ENCODE measurements at places on chromosomes 4 and X. TPM values are rescaled to one million over a fixed set of nuclear protein-coding genes. Genes with fewer than 3 reads are reported as not detected.
A peak's percentile ranks its signal among the peaks of the same experiment; 100 is the strongest.

GRCh38 chr4:163707873-163708272, 213.4 kb downstream of the TMA16 start:
- DNase-seq, result no peak

Gene FLNA
- total RNA-seq, result 335 TPM

GRCh38 chr4:14223461-14223860, 595.9 kb upstream of the BOD1L1 start:
- no peak for DNase-seq

GRCh38 chr4:12697970-12698369, 786.2 kb downstream of the RAB28 start:
- no peak for DNase-seq

- DNase-seq, result no peak
Measured at GRCh38 chrX:123138473-123138872, 45.6 kb upstream of the GRIA3 start.

DNA sequence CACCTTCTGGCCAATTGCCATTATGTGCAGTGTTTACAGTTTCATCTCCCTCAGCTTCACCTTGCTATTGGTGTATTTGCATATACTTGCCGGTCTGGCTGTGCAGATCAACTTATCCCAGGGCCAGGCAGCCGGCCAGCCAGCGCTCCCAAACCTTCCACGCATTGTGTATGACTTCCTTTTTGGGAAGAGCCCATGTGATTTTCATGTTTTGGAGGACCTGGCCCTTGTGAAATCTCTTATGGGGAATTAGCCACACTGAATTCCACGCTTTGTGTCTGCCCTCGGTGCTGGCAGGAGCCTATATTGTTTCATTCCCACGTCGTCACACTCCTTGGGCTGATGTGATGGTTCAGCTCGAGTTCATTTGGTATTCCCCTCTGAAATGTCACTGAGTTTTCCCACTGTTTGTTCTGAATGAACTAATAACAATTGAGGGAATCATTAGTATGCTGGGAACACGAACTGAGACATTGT, 6.0 kb upstream of the PDLIM3 start:
- peak; percentile 77 for DNase-seq

- no peak for DNase-seq
Measured at GRCh38 chr4:14853176-14853943, 148.9 kb upstream of the CPEB2 start.

DNA sequence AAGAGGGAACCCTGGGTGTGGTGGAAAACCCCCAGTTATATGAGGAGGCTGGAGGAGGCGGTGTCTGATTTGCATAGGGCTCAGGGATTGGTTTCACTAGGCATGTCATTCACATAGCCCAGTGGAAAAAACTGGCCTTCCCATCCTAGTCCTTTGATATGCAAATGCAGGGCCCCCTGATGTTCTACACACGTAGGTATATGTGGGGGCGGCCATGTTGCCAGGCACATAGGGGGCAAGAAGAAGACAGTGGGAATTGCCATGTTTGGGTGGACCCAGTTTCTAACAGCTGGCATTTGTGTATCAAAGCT, 34.0 kb upstream of the ENPP6 start:
- no peak for DNase-seq

DNA sequence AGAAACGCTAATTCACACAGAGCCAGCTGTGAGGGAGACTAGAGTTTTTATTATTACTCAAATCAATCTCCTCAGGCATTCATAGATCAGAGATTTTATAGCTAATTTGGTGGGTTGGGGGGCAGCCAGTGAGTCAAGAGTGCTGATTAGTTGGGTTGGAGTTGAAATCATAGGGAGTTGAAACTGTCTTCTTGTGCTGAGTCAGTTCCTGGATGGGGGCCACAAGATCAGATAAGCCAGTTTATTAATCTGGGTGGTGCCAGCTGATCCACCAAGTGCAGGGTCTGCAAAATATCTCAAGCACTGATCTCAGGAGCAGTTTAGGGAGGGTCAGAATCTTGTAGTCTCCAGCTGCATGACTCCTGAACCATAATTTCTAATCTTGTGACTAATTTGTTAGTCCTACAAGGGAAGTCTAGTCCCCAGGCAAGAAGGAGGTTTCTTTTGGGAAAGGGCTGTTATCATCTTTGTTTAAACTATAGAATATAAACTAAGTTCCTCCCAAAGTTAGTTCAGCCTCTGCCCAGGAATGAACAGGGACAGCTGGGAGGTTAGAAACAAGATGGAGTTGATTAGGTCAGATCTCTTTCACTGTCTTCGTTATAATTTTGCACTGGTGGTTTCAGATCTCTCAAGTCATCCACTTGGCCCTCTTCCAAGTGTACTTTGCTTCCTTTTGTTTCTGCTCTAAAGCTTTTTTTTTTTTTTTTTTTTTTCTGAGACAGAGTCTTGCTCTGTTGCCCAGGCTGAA, 5.4 kb upstream of the NAA11 start:
- no peak for DNase-seq

DNA sequence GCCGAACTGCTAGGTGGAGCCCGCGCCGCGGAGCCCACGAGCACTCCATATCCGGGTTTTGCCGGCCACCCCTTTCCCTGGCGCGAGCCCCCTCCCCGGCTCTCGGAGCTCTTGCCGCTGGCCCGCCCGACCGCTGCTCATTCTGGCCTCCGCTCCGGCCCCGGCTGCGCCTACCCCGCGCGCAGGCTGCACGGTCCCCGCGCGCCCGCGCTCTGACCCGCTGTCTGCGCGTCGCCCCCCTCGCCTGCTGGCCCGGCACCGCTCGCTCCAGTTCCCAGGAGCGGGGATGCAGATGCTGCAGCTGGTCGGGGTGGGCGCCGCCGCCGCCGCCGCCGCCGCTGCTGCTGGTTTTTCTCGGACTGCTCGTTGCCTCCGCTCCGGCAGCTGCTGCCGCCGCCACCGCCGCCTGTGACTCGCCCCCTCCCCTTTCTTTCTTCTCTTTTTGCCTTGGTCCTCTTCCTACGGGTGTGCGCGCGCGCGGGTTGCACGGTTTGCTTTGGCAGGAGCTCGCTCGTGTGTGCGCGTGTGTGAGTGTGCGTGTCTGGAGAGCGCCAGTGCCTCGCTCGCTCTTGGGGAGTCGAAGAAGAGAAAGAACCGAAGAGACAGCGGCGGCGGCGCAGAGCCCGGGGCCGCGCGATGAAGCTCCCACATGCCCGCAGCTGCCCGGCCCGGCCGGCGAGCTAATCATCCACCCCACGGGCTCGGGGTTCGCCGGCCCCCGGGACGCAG, at the start of gene ADGRL3:
TSS of gene ADGRL3 (plus strand) at position 140 of the 729 bp plus-strand sequence.
- no peak for DNase-seq

Gene PPP1R2C
- not detected for total RNA-seq

- DNase-seq, result no peak
Measured at GRCh38 chr4:121829511-121829910, 5.8 kb upstream of the CCNA2 start.

DNA sequence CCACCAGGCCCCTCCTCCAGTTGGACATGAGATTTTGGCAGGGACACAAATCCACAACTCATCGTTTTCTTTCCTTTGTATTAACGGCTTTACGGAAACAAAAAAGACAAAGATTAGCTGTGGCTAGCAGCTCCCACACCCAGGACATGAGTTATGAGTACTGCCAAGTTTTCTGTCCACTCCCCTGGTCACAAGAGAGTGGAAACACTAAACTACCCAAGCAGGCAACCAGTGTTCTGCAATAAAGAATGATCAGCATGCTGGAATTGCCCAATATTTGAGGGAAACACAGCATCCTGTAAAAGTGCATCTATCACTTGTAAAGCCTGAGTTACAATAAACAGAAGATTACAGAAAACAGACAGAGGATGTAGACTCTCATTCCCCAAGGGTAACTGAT, 358.4 kb downstream of the NLGN4X start:
- DNase-seq, result no peak

DNA sequence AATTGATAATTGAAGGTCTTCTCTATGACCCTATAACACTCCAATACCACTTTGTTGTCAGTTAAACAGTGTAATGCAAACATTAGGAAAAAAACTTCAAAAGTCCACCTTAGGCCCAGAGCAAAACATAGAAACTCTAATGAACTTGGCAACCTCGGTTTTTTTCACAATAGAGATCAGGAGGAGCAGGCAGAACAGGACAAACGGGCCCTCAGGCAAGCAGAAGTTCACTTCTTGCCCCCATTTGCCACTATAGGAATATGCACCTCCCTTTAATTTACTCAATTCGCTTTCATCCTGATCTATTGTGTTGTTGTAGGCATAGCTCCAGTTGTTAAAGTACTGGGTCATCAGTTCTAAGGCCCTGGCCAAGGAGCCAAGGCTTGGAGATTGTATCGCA, 18.2 kb downstream of the ACOX3 start:
- DNase-seq, result no peak

Gene GUCY1B1
- 11.3 TPM for total RNA-seq
